ENCODE measurements at places on chromosomes 7 and 10. TPM values are rescaled to one million over a fixed set of nuclear protein-coding genes. Genes with fewer than 3 reads are reported as not detected.

Gene PRPS1L1
- not detected for total RNA-seq

DNA sequence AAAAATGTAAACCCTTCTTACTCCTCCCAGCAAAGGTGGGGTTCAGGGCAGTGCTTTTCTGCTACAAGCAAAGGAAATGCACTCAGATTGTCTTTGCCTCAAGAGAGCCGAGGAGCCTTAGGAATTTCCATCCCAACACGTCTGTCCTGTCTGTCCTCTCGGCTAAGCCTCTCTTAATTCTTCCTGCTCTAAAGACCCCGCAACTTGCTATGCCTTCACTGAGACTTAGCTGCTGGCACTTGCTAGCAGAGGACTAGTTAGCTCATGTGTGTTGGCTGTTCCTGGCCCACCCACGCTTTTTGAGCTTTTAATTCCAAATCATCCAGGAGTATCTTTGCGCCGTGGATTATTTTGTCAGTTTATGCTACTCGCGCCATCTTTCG lies 481 bp upstream of the NPM3 start:
- DNase-seq: no peak

- DNase-seq: no peak
These were observed 29.0 kb upstream of the KNDC1 start for GRCh38 chr10:133131053-133131452.

Gene TMEM225B
- total RNA-seq: not detected

DNA sequence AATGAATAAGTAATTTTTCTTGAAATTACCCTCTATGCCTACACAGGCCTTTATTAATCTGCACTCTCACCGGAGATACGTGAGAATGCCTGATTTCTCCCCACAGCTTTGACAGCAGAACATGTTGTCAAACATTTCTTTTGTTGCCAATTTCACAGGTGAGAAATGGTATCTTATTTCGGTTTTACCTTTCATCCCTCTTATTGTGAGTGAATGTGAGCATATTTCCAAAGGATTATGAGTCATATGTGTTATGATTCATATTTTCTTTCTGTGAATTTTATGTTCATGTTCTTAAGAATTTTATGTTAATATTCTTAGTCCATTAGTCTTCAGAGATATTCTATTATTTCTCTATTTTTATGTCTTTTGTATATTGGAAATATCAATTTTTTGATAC lies 965.1 kb downstream of the CCSER2 start:
- DNase-seq: no peak
